ENCODE measurements at places on chromosomes 2 and 18. TPM values are rescaled to one million over a fixed set of nuclear protein-coding genes. Genes with fewer than 3 reads are reported as not detected.

TDRD15 gene
- total RNA-seq = 0.58 TPM

CACNB4 gene
- 0.86 TPM for total RNA-seq

ITGA6 gene
- total RNA-seq = 0.42 TPM

GRCh38 chr18:78782951-78783563 lies 196.6 kb upstream of the SALL3 start:
- no peak for DNase-seq

- no peak for DNase-seq
These were observed 17.3 kb downstream of the CAPN10 start for GRCh38 chr2:240603846-240604245.

GRCh38 chr2:73260338-73260984 lies 23.8 kb downstream of the FBXO41 start:
- no peak for DNase-seq

DNA sequence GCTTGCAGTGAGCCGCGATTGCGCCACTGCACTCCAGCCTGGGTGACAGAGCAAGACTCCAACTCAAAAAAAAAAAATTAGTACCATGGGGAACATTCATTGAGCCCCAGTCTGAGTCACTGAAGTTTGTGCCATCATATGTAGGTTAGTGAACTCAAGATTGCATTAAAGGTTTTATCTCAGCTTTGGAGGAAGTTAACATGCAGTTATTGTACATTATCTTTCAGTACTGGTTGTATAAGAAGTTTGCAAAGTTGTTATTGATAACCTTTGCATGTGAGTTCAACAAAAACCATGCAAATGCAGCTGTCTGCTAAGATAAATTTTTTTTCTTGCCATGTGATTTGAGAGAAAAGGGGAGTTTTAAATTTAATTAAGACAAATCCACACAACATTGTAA lies 95.7 kb downstream of the MEIS1 start:
- DNase-seq = no peak

- DNase-seq = no peak
These were observed 28.7 kb upstream of the GALNT14 start for GRCh38 chr2:31166925-31167324.

GRCh38 chr2:96547731-96548171 lies 11.2 kb downstream of the ARID5A start:
- DNase-seq = no peak

GRCh38 chr2:164145093-164145987 lies 409.5 kb upstream of the FIGN start:
- no peak for DNase-seq

Measured in activated B cell treated with CpG ODN at 0.5 μM for 24 hours (primary cell).